ENCODE measurements at places on chromosomes 6 and 20. TPM values are rescaled to one million over a fixed set of nuclear protein-coding genes. Genes with fewer than 3 reads are reported as not detected.

DNA sequence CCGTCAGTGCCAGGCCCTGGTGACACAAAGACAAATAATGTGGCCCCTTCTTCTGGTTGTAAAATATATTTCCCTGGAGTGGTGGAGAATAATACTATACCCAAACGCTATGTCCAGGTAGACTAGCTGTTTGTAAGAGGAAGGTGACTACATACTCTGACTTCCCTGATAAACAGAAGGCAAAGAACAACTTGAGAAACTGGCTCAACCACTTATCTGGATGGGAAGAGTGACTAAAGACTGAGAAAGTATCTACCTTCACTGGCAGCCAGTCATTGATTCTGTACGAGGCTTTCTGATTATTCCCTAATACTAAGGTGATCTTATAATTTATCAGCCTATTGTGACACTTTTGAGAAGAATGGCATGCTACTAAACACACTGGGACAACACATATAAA, 569.7 kb downstream of the EPHA7 start:
- DNase-seq = no peak

Gene C20orf96
- 7.5 TPM for total RNA-seq

Gene ILRUN
- 76.4 TPM for total RNA-seq

DNA sequence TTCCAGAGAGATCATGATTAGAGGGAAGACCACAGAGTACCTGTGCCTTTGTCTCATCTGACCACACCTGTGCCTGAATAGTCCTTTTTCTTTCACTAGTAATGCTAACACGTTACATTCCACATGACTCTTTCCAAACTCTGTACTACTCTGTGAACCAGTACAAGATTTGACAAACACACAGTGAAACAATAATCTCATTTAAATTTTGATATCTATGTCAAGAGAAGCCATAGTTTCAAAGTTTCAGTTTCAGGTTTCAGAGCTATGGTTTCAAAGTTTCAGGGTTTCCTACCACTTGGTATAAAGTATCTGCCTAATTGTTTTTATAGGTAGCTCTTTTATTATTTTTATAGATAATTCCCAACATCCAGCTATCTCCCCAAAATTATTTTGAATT, 62.0 kb upstream of the PHACTR2 start:
- no peak for DNase-seq

Gene ZBP1
- total RNA-seq = 36.9 TPM

Gene SOBP
- 1.3 TPM for total RNA-seq

Gene PPP1R3G
- 0.24 TPM for total RNA-seq

Gene CRIP3
- 25.8 TPM for total RNA-seq

Gene CCN2
- 1.0 TPM for total RNA-seq

GRCh38 chr6:140872885-140873284, 1259.8 kb upstream of the GJE1 start:
- DNase-seq = no peak

Gene DAAM2
- total RNA-seq = not detected

DNA sequence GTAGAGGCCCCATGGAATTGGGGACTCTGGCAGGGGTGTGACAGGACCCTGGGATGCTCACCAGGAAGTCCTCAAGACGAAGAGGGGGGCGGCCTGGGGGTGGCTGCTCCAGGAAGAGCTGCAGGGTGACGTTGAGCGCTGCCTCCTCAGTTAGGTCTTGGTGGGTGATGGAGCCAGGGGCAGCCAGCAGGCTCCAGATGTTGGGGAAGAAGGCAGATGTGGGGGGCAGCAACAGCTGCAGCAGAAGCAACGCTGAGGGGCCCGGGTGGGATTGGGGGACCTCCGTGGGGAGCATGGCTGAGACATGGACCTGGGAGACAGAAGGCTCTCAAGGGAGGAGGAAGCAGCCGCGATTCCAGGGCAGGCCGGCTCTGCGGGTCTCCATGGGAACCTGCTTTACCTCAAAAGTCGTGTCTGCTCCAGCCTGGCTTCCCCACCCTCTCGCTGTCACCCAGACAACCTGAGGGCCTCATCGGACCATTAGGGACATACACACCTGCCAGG, 591 bp downstream of the VWA7 start:
- no peak for DNase-seq

DNA sequence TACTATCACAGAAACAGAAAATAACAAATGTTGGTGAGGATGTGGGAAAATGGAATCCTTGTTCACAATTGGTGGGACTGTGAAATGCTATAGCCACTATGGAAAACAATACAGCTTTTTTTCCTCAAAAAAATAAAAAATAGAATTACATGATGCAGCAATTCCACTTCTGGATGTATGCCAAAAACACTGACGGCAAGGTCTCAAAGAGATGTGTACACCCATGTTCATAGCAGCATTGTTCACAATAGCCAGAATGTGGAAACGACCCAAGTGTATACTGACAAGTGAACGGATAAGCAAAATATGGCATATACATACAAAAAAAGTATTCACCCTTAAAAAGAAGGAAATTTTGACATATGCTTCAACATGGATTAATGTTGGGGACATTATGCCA, 213.4 kb downstream of the KHDC1L start:
- no peak for DNase-seq

Gene NKX2-2
- not detected for total RNA-seq

DNA sequence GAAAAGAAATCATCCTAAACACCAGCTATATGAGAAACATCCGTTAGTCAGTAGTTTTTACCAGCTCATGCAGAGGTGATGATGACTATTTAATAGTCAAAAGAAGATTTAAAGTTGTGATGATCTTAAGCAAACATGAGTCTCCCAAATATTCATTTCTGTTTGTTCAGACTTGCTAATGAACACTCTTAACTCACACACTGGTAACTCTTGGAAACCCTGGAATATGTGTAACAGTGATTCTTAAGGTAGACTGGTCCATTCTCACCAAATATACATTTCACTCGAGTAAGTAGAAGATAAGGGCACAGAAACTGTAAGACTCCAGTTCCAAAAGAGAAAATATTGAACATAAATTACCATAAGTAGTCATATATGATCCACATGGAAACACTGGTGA, 29.1 kb downstream of the RSPO3 start:
- DNase-seq = no peak

Gene ZNF165
- 4.7 TPM for total RNA-seq

Gene CST4
- total RNA-seq = not detected

Gene C20orf144
- total RNA-seq = 0.27 TPM

Gene CALHM5
- not detected for total RNA-seq

GRCh38 chr20:41119614-41120561, 17.5 kb upstream of the PLCG1 start:
- no peak for DNase-seq

Gene PNPLA1
- 0.32 TPM for total RNA-seq

DNA sequence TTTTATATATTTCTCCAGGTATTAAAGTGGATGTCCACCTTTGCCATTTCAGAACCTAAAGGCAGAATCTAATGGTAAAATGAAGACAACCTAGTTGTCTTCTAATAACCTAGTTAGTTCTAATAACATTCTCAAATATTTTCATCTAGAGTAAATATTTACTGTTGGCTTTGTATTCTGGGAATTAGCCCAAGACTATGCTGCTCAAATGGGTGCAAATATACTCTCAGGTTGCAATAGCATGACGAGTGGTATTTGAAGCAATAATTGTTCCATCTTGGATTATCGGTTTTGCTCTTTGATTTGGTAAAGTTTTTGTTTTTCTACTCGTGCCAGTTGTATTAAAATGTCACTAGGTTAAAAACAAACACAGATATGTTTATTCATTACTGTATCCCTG, 21.0 kb upstream of the RSPH4A start:
- DNase-seq = no peak

Gene CCDC28A
- total RNA-seq = 26.3 TPM

Gene EFHC1
- 45.7 TPM for total RNA-seq
